ENCODE measurements at places on chromosomes 2 and 18. TPM values are rescaled to one million over a fixed set of nuclear protein-coding genes. Genes with fewer than 3 reads are reported as not detected.

The IGFBP5 gene
- 0.82 TPM for total RNA-seq

The UNC80 gene
- total RNA-seq = not detected

The CRYGD gene
- total RNA-seq = not detected

The PROM2 gene
- 0.44 TPM for total RNA-seq
